ENCODE measurements at places on chromosomes 5 and 9.

GRCh38 chr5:115389799-115390382 is 93.4 kb upstream of the CCDC112 start:
- peak; percentile 28 for DNase-seq

DNA sequence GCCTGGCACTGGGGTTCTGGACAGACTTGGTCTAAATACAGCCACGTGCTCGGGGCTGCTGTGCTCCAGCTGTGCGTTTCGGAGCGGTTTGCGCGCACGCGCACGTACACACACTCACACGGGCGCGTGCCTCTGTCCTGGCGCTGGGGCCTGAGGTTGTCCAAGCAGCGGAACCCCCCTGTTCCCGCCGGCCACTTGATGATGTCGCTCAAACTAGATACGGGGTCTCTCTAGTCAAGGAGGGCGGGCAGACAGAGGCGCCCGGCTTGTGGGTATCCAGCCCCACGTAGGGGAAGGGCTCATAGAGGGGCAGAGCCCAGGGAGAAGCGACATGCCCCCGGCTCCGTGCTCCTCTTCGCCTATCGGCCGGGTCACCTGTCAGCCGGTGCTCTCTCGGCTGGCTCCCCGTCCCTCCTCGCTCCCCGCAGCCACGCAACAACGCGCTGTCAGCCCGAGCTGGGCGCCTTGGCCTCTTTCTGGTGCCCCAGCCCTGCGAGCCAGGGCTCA is 8.9 kb downstream of the NR2F1-AS1 start:
- no peak for DNase-seq

DNA sequence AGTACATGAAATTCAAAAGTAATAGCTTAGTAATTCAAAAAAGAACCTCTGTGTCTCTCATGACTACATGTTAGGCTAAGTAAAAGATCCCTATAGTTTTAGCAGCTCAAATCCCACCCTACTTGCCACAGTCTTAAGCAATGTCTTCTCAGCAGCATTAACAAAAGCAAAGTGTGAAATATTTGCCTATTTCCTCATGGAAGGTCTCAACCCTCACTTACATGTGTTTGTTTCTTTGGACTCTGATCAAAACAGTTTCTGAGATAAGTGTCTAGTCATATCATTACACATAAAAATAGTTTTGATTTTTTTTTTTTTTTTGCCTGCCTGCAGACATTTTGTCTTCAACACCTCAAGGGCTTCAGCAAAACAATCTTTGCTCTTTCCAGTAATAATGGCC is 310.5 kb downstream of the CETN3 start:
- DNase-seq = no peak

- no peak for DNase-seq
Measured at GRCh38 chr9:2837915-2838314, 6.0 kb downstream of the PUM3 start.

- no peak for DNase-seq
Measured at GRCh38 chr5:72210888-72211678, 103.8 kb downstream of the MAP1B start.

- DNase-seq = no peak
Measured at GRCh38 chr9:69574057-69574456, 98.1 kb downstream of the APBA1 start.

GRCh38 chr5:112276991-112277390 is 142.1 kb downstream of the EPB41L4A start:
- no peak for DNase-seq

GRCh38 chr5:111656580-111656979 is 100.4 kb downstream of the NREP start:
- no peak for DNase-seq

- no peak for DNase-seq
Measured at GRCh38 chr5:179413086-179413690, 67.9 kb upstream of the ADAMTS2 start.

DNA sequence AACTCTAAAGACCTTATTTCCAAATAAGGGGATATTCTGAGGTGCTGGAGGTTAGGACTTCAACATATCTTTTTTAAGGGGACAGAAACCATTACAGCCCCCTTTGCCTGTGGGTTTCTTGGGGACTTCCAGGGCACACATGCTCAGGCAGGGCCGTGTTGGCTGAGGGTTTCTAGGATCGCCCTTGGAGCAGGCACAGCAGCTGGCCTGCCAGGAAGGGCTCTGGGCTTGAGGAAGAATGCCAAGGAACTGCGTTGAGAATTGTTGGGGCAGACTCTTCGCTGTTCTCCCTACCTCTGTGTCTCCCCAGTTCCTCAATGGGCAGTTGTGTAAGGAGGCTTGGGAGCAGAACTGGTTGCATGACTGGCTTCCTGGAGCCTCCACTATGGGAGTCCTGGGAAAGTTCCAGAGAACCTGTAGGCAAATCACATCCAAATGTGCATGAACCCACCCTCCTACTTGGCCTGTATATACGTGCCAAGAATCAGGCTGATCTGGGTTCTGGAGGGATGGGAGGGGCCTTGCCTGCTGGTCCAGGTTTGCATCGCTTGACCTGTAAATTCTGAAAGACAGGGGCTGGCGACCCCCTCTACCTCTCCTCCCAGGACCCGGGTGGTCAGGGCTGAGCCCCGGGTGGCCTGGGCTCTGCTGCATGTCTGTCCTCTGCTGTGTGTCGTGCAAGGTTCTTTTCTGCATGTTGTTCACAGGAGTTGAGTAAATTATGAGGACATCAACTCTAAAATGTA is 65.5 kb downstream of the HSPA4 start:
- no peak for DNase-seq

GRCh38 chr5:62305358-62305714 is 670 bp upstream of the KIF2A start:
- DNase-seq = no peak

DNA sequence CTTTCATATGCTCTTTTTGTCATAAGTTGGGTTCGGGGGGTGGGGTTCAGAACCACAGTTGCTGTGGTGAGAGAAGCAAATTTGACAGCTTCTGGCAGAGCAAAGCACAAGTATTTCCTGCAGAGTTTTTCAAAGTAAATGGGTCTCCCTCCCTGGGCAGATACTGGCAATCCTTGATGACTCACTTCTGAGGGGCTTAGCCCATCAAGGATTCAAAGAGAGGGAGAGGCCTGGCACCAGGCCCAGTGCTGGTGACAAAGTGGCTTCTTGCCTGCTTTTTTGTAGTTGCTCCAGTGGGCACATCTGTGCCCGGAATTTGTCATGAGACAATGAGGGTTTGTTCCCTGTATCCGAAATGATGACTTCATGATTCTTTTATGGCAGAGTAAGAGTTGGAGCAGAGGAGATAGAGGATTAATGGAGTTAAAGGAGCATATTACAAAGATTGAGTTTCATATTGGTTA is 46.6 kb upstream of the TNC start:
- no peak for DNase-seq

GRCh38 chr5:2169850-2170760 is 287.4 kb upstream of the IRX4 start:
- DNase-seq = no peak

- peak; percentile 31 for DNase-seq
Measured at GRCh38 chr9:83699615-83700014, 8.1 kb downstream of the UBQLN1 start.

DNA sequence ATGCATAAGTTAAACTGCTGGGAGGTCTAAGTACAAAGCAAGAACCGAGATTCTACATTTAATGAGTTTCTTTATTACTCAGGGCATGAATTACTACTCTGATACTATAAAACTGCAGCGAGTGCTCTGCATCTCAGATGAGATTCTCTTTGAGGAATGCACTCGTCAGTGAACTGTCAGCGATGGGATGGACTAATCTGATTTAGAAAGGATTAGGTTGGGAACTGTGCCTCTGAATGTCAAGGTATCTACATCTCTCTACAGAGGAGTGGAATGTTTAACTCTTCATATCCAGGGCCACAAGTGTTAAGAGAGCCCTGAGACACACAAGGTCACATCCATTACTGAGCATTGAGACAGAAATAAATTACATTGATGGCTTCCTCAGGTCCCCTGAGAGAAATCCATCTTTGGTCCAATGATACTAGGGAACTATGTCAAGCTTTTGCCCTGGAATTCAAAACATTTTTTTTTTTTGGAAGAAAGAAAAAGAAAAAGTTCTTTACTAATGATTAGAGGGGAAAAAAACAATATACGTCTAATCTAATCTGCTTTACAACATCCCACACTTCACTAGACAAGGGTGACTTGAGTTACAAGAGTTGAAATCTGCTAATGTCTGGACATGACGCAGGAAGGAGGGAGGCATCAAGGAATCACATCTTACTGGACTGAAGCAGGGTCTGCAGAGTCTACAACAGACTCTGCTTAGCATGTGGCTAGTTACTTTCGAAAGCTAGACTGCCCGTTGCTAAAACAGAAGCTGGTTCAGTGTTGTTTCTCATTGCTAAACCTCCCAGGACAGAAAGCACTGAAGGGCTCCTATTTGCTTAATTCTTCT is 270.0 kb upstream of the TLE4 start:
- DNase-seq = no peak

- no peak for DNase-seq
Measured at GRCh38 chr5:140631831-140632365, 1.1 kb downstream of the CD14 start.

DNA sequence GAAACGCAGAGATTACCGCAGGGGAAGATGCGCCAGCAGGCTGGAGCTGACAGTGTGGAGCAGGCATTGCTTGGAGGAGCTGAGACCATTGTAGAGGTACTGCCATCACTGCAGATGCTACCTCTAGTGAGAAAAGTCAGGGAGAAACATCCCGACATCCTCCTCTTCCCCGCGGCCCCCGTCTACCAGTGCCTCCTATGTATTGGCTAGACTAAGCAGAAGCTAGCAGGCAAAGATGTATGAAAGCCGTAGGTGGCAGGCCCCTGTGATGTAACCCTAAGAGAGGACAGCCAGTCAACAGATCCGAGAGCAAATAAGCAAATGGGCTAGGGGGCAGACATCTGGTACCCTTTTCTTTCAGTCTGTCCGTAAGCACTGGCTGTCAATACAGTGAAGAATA is 115.5 kb upstream of the ACTBL2 start:
- no peak for DNase-seq

DNA sequence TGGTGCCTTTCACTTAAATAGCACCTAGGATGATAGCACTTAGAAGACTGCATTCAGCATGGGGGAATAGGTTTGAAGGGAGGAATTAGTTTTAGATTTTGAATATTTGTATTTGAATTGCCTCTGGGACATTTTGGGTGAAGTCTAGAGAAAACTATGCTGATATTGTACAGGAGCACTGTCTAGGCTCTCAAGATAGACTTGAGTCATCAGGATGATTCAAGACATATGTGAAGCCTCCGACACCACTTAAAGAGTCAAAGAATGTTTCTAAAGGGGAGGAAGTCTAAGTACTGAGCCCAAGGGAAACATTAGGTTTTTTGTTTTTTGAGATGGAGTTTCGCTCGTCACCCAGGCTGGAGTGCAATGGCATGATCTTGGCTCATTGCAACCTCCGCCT is 63.9 kb upstream of the CCDC180 start:
- no peak for DNase-seq

DNA sequence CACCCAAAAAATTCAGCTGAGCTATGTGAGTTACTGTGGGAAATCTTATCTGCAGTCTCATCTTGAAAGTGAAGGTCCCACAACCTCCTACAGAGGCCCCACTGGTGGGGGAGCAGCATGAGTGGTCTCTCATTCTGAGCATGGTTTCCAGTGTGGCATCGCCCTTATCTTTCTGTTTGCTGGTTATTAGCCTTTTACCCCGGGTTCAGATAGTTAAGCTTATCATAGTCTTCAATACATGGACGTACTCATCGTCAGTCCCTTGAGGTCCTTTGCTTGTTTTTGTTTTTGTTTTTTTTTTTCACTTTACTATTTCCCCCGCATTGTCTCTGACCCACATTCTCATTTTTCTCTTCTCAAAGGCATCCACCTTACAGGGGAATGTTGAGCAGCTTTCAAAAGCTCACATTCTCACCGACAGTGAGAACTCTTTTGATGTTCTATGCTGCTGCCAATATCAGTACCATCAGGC is 7.7 kb upstream of the HAVCR2 start:
- DNase-seq = peak; percentile 88

DNA sequence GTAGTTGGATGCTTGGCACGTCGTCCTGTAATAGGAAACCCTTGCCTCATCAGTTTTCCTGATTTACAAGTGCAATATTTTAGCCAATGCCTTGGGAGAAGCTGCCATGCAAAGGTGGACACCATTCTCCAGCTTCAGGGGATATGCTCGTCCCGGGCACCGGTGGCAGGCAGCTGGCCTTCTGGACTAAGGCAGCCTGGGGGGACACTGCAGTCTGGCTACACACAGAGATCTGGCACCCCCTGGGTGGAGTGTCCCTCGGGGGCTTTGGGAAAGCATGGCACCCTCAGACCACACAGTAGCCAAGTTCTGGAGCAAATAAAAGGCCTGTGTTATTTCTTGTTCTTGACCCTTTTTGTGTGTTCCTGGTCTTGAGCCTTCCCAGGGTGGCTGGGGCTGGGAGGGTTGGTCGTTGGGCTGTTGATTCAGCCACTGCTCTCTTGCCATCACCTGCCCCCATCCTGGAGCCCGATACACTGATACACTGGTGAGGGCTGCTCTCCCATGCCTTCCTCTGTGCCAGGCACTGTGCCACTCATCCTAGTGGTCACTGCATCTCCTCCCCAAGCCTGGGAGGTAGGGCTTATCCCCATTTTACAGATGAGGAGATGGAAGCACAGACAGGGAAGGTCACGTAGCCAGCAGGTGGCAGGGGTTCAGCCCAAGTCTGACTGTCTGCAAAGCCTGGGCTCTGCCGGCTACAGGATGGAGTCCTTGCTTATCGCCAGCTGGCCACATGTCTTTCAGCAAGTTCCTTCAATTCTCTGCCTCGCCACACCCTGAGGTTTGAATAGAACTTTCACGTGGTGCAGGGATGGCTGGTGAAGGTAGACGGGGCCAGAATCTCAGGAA is 134.1 kb downstream of the RGS3 start:
- DNase-seq = no peak

- DNase-seq = no peak
Measured at GRCh38 chr9:84357275-84357674, 16.7 kb upstream of the SLC28A3 start.

- peak; percentile 85 for DNase-seq
Measured at GRCh38 chr9:107213561-107214028, 69.5 kb upstream of the RAD23B start.

DNA sequence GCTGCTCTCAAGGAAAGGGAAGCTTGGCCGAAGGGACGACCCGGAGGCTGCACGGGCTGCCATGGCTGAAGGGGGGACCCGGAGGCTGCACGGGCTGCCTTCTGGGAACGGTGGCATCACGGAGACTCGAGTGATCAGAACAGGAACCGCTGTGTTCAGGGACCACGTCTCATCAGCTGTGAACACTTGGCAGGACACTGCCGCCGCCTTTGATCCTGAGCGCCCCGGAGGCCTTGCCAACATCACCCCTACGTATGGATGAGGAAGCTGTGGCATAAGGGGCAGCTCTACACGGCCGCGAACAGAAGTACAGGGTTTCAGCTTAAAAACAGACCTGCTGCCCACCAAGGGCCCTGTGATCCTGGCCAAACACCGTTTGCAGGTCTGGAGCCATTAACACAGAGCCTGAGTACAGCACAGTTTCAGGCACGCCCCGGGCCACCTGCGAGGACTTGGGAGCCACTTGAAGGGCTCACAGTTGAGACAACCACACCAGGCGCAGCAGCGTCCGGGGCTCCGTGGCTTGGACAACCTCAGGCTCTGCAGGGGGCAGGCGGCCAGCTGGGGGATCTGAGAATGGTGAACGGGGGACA is 23.9 kb upstream of the TERT start:
- DNase-seq = no peak

- no peak for DNase-seq
Measured at GRCh38 chr9:103702572-103702971, 391.5 kb upstream of the SMC2 start.

- DNase-seq = peak; percentile 25
Measured at GRCh38 chr5:143446535-143447226, 43.2 kb upstream of the NR3C1 start.

Measured in GM12865 (cell line).